ENCODE measurements at places on chromosomes 11 and 22.

DNA sequence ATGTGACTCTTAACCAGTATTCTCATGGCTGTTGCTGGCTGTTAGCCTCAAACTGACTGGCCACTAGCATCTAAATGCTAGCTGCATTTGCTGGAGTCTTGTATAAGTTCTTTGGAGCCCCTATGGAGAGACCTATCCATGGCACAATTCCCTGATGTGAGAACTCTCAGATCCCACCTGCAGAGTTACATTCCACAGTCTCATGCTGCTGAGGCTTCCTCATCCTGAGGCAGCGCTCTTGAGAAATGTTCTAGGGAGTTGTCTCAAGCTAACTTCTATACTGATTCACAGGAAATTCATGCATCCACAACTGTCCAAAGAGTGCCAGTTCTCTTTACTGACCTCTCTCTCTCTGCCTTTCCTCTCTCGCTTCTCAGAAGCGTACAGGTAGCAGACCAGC is 218.0 kb upstream of the PITPNB start:
- DNase-seq = no peak

GRCh38 chr11:101453682-101454081 is 130.1 kb downstream of the TRPC6 start:
- no peak for DNase-seq

DNA sequence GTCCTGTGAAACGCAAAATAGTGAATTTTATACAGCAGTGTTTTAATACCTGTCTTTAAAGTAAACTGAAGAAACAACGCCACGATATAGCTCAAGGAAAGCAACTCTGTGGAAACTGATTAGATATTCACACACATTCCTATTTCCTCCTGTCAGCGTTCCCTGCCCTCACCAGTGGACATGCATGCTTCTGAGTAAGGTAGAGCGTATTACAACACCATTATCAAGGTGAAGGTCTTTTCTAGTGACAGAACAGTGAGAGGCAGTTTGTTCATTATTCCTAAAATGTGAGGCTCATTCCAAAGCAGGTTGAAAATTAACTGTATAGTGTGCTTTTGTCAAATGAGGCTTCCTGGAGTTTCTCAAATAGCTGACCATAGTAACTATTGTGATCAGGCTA is 153.1 kb downstream of the DDX10 start:
- no peak for DNase-seq

DNA sequence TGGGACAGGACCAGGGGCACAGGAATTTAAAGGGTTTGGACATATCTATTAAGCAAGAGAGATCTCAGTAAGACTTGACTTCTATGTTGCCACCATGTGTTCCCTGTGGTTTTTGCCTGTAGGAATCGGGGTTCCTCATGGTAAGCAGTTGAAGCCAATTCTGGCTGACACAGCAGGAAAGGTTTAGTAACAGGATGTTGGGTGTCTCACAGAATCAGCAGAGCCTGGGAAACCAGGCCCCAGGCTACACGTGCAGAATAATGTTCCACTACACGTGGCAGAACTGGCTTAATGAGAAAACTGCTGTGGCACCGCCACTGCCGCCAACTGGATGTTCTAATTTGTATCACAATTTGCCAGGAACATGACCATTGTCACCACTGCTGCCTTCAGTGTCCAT is 264.6 kb upstream of the PLET1 start:
- no peak for DNase-seq

- no peak for DNase-seq
Observed at GRCh38 chr22:42052765-42053164, 17.8 kb downstream of the NAGA start.

- no peak for DNase-seq
Observed at GRCh38 chr11:64438986-64439771, 80.2 kb downstream of the RPS6KA4 start.

GRCh38 chr11:101003468-101003867 is 126.1 kb downstream of the PGR start:
- no peak for DNase-seq

GRCh38 chr11:68735125-68735524 is 16.2 kb downstream of the TESMIN start:
- no peak for DNase-seq

GRCh38 chr11:120894202-120894985 is 129.5 kb upstream of the TBCEL start:
- peak; percentile 71 for DNase-seq

DNA sequence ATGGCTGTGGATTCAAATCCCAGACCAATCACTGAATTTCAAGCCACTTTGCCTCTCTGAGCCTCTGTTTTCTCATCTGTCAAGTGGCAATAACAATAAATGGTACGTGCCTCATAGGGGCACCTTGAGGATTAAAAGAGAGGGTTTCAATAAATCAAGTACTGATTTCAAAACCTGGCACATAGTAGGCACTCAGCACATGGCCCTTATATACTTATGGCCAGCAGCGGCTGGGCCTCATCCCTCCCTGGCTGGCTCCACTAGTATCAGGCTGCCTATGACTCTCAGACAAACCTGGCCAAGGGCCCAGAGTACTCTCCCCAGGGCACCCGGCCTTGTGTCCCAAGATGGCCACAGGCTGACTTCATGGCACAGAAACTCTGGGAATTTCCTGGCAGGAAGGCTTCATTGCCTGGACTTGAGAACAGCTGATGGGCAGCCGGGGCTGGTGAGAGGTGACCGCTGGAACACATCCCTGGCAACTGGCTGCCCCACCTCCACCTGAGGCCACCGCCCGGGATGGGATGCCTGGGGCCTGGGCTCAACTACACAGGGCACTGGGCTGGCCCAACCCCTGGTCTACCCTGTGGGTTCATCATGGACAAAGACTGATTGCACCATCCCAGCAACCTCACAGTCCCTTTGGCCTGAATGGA is 3.4 kb downstream of the FADS3 start:
- no peak for DNase-seq

GRCh38 chr22:38243007-38243765 is 29.6 kb downstream of the TMEM184B start:
- peak; percentile 90 for DNase-seq

GRCh38 chr11:35980686-35981390 is 37.0 kb downstream of the LDLRAD3 start:
- DNase-seq = no peak

DNA sequence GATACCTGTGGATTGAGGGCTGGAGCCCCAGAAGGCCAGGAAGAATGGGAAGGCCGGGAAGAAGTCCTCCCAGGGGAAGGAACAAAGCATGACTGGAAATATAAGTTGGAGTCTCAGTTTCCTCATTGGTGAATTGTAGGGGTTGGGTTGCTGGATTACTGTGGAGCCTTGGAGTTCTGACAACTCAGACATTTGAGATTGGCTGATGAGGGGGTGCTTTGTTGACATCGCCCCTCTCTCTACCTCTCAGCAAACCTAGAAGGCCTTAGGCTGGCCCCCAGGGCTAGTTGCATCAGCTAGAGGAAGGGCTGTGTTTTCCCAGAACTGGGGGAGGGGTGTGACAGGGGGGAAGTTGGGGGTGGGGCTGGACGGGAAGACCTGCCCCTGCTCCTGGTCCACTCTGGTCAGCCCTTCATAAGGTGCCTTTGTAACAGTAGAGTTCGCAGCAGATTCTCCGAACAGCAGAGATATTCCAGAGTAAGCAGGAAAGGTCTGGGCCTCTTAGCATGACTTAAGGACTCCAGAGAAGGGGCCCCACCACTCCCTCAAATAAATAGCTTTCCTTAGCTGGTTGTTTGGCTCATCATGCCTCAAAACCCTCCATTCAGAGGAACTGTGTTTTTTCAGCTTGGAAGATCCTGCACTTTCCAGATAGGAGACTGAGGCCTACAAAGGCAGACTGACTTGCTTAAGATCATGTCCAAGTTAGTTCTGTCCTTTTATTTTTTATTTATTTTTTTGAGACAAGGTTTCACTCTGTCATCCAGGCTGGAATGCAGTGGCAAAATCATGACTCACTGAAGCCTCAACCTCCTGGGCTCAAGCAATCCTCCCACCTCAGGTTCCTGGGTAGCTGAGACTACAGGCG is 12.5 kb upstream of the THRSP start:
- DNase-seq = no peak

GRCh38 chr22:41198027-41198580 is 7.0 kb upstream of the L3MBTL2 start:
- DNase-seq = peak; percentile 54

GRCh38 chr11:9826390-9826789 is 162.5 kb downstream of the SWAP70 start:
- DNase-seq = no peak

DNA sequence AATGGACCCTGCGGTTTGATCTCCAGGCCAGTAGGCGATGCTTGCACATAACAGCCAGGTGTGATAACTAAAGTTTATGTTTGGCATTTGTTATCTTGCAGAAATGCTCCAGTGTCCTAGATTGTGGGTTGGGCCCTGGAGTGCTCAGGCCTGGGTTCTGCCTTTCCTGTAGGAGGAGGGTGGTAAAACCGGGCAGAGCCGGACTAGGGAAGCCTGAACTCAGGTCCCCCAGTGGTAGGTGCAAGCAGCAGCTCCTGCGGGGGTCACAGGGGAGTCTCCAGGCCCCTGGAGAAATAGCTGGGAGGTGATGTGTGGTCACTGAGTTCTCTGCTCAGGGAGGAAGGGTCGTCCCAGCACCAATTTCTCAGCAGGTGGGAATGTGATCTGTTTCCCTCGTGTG is 538.3 kb upstream of the ANO3 start:
- DNase-seq = no peak

DNA sequence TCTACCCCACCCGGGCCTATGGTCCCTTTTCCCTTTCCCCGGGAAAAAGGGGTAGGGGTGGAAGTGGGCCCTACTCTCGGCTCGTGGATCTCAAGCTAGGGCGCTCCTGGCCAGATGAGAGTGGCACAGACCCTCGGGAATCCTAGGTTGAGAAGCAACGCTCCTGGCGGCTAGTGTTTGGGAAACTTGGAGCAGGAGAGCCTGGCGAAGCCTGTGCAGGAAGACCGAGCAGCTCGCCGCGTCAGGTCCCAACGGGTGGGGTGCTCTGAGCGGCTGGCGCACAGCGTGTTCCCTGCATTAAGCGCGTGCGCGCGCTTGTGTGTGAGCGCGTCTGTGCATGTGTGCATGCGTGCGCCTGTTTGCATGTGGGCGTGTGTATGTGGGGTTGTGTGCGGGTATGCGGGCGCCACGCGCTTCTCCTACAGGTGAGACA is 7.1 kb upstream of the FLI1 start:
- DNase-seq = no peak

DNA sequence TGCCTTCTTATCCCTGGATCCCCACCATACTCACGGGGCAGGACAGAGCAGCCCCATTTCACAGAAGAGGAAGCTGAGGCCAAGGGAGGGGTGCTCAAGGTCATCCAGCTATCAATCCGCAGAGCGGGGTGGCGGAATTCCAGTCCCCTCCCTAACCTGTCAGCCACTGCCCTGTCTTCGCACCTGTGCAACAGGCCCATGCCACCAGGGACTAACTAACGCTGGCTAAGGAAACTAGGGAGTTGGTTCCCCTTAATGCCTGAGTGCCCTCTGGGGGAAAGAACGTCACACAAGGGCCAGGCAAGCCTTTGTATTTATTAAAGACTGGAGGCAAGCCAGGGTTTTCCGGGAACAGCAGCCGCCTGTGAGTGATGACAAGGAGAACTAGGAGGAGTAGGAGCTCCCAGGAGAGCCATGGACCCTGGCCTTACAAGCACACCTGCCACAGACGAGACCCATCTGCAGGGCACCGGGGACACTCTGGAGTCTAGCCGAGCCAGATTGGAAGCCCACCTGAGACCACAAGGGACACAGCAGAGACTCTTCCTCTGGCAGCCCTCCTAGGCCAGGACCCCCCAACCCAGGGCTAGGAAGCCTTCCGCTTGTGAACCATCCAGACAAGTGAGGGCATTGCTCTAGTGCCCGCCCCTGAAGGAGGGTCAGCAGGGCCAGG is 64.4 kb downstream of the MYH9 start:
- DNase-seq = peak; percentile 18

GRCh38 chr11:25565846-25566245 is 766.1 kb upstream of the ANO3 start:
- no peak for DNase-seq

- DNase-seq = no peak
Observed at GRCh38 chr11:5007561-5007960, 12.9 kb downstream of the OR51L1 start.

GRCh38 chr22:30647536-30647935 is 12.0 kb downstream of the SLC35E4 start:
- no peak for DNase-seq

- no peak for DNase-seq
Observed at GRCh38 chr11:28922386-28922981, 814.3 kb downstream of the METTL15 start.

DNA sequence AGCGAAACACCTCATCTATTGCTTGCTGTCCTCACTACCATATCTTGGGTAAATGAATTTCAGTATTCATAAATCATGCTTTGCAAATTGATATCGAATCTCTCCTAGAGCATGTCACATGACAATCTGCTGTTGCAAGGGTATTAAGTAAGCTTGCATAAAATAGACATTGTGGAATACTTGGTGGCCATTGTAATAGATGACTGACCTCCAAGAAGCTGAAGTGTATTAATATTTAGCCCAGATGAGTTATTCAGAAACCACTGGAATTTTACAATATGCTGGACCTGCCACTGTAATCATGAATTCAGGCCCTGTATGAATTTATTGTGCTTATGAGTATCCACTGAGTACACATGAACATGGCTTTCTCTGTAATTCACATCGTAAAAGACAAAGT is 289.7 kb upstream of the ARHGAP42 start:
- DNase-seq = no peak

- DNase-seq = peak; percentile 39
Observed at GRCh38 chr11:121194731-121195596, 93.9 kb downstream of the TECTA start.

DNA sequence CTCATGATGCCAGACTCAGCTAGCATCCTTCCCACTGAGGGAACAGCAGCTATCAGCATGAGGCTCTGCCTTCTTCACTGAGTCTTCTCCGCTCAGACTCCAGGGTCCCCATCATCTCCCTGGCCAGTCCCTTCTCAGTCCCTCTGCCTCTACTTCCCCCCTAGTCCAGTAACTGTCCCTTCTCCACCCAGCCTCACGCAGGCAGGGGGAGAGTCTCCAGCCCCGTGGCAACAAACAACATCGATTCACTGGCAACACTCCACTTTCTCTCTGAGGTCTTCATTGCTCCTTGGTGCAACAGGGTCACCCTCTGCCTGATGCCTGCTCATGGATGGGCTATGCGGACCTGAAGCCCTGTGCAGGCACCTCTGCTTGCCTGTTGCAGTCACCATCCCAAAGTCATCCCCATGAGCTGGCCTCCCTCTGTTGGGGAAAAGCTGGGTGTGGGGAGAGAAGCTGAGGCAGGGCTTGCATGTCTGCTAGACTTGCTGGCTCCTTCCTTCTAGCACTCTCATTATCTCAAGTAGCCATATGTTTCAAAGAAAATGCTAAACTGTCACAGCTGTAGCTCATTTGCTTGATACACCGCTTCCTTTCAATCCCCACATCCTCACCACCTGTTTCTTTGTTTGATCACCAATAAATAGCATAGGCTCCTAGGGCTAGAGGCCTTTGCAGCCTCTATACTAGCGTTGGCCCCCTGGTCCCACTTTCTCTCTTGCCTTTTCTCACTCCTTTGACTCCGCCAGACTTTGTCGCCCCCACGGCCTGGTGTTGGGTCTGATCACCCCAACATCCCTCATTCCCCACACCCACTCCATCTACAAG is 4.3 kb upstream of the BCR start:
- DNase-seq = peak; percentile 51

GRCh38 chr11:108466405-108466804 is 924 bp downstream of the C11orf65 start:
- DNase-seq = no peak
